ENCODE measurements at places on chromosomes 6 and 20. TPM values are rescaled to one million over a fixed set of nuclear protein-coding genes. Genes with fewer than 3 reads are reported as not detected.

ZBTB46 gene
- total RNA-seq: 2.2 TPM

TMC2 gene
- total RNA-seq: not detected

ZBP1 gene
- 0.14 TPM for total RNA-seq

TAGAP gene
- 0.67 TPM for total RNA-seq

MOXD1 gene
- total RNA-seq: 0.24 TPM

ZNF184 gene
- total RNA-seq: 1.7 TPM

DNAH8 gene
- total RNA-seq: not detected

NRSN2 gene
- 2.1 TPM for total RNA-seq

GNMT gene
- total RNA-seq: 40.1 TPM

Measured in right lobe of liver (tissue), 6 donors.